ENCODE measurements at places on chromosomes 6 and 20.

DNA sequence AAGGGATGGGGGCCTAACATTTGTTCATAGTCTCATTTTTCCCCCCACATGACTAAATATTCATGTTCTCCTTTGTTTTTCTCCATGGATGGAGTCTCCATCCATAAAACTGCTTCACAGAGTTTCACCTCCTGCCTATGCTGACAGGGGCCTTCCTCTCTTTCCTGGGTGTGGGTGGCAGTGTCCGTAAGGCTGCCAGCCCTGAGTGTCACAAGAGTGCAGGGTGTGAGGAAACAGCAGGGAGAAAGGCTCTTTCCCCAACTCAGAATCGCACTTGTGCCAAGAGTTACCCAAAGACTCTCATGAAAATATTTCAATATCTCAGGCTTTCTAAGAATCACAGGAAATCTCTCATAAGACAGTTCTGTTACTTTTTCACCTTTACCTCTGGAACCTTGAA is 346.2 kb upstream of the MMS22L start:
- no peak for DNase-seq

- DNase-seq: no peak
These were observed 643.8 kb downstream of the HDGFL1 start for GRCh38 chr6:23213193-23213592.

DNA sequence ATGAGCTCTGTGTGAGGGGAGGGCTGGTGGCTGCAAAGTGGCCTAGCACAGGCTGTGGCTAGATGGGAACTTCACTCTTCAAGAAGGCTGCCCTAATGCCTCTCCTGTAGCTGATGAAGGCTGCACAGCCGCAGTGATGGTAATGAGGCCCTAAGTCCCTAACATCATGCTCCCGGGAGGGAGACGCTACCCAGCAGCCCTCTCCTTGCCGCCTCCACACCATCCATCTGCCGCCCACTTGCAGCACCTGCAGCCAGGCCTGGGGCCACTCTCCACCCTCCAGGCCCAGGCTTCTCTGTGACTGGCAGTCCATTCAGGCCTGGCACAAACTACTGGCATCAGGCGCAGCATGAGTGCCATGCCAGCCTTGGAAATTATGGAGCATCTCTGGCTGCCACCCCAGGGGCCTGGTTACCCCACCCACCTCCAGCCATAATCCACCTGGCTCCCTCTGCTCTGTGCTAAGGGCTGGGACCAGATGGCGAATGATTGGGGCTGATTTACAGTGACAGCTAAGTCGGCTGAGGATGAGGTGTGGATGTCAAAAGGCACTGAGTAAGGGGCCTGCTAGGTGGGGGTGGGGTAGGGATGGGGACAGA is 284.2 kb downstream of the LRFN2 start:
- no peak for DNase-seq

- DNase-seq: no peak
These were observed 163.2 kb downstream of the SYCP2 start for GRCh38 chr20:59770270-59770669.

All from central memory CD8-positive, alpha-beta T cell (primary cell).